Esophagus mucosa (tissue), 1 donor: ENCODE measurements at places on chromosomes 11 and 22.

DNA sequence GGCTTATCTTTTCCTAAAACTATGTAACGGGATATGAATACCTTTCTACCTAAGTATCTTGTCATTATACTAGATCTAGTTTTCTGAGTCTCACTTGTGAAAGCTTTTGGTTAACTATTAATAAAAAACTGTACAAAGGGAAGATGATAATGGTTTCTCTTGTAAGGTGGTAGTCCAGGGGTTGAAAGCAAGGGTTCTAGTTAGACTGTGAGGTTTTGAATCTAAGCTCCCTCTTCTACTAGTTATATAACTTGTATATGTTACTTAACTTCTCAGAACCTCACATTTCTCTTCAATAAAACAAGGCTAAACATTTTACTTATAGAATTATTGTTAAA, 54.3 kb downstream of the ARHGEF12 start:
- no peak for ATAC-seq

DNA sequence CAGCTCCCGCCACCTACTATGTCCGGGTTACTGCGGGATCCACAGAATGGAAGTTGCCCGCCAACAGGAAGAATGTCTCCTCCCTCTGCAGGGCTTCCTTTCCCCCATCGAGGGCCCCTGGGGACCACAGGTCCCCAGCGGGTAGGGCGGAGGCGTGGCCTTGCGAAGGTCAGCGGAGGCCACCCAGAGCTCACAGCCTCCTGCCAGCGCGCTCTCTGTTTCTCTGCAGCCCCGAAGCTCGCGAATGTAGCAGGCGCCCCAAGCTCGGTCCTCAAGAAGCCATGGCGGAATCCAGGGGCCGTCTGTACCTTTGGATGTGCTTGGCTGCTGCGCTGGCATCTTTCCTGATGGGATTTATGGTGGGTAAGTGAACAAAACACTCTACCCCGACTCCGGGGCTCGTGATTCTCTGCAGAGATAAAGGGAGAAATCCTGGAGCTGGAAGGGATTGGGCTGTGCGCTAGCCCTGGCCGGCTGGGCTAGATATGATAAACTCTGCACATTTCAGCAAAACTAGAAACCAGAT, at the start of gene NAALAD2:
TSS of gene NAALAD2 (plus strand) at position 186 of the 526 bp plus-strand sequence. CDS start at position 282, 96 bp downstream.
- peak; percentile 28 for ATAC-seq

DNA sequence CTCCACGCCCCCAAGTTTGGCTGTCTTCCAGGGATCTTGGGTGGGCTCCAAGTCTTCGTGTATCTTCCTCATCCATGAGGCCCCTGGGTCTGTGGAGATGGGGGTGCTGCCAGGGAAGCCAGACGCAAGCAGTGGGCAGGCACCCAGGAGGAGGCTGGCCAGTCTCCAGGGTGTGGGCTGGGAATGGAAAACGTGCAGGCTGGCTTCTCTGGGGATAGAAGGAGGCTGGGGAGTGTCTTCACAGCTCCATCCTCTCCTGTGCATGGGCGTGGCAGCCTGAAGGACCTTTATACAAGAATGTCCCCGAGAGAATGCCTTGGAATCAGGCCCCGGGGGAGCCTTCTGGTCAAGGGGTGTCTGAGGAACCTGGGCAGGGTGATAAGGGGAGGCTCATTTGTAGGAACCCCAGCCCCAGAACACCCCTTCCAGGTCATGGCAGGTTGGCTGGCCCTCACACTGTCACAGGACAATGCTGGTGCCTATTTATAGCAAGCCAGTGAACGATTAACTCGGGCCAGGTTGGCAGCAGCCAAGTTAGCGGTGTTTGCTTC, 14.0 kb downstream of the SGSM1 start:
- ATAC-seq: no peak

DNA sequence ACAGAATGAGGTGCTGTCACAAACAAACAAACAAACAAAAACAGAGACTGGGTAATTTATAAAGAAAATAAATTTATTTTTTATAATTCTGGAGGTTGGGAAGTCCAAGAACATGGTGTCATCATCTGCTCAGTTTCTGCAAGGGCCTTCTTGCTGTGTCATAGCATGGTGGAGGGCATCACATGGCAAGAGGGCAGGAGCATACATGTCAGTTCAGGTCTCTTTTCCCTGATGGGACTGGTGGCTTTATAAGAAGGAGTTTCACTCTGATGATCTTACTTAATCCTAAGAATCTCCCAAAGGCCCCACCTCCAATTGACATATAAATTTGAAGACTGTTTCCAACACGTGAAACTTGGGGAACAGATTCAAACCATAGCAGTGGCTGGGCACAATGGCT, 135.7 kb downstream of the NECTIN1 start:
- peak; percentile 77 for ATAC-seq

GRCh38 chr22:45852826-45853225, 124.1 kb downstream of the WNT7B start:
- no peak for ATAC-seq

GRCh38 chr22:25748140-25748539, 6.2 kb downstream of the MYO18B start:
- no peak for ATAC-seq

DNA sequence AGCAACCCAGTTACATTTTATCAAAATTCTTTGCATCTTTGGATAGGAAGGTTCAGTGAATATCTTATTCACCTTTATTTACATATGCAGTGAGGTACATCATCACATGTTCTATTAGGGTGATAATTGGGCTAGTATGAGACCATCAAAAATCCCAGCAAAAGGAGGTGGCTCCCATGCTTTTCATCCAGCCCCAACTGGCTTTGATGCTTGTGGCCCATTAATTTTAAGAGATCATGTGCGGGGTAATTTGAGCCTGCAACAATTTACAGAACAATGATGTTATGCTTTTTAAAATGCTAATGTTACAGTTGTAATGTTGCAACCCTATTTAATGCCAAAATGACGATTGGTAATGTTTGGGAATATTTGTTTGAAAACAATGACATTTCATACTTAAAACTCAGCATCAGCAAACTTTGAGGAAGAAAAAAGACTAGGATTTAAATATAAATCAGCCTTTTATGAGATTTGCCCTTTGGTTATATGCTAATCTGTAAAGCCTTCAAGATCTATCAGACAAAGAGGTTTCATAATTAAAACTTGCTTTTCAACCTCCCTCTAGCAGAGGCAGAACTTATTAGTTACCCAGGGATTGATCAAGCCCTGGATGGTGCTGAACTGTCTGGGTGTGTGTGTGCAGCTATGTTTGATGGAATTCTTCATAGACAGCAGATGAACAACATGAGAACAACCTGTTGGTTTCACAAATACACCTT, 183.5 kb upstream of the SORL1-AS1 start:
- peak; percentile 68 for ATAC-seq

DNA sequence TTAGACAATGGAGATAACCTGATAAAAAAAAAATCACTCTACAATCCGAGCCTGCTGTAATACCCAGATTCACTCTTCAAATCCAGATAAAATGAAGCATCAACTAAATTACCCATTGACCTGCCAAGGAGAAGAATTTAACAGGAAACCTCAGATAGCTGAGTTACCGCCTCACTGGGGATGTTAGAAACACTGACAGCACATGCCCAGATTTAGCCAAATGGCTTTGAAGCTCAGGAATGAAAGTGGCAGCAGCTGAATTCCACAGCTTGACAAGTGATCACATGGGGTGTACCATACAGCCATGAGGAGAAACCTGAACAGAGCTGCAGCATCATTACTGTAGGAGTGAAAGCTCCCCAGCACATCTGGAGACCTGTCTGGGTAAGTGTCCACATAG, 807.6 kb downstream of the DLG2 start:
- no peak for ATAC-seq

DNA sequence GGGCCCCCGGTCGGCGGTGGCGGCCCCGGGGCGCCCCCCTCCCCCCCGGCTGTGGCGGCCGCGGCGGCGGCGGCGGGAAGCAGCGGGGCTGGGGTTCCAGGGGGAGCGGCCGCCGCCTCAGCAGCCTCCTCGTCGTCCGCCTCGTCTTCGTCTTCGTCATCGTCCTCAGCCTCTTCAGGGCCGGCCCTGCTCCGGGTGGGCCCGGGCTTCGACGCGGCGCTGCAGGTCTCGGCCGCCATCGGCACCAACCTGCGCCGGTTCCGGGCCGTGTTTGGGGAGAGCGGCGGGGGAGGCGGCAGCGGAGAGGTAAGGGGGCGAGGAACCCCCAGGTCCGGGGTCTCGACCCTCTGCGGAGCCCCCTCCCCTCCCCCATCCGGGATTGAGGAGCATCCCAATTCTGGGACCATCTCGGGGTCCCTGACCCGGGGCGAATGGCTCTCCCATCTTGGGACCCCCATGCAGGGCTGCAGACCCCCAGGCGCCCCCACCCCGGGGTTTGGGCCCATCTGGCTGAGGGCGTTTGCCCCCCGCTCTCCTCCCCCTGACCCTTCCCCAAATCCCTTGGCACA, 431 bp downstream of the KMT2A start:
- ATAC-seq: peak; percentile 0

GRCh38 chr11:16040151-16040550, 316.2 kb downstream of the SOX6 start:
- ATAC-seq: no peak

DNA sequence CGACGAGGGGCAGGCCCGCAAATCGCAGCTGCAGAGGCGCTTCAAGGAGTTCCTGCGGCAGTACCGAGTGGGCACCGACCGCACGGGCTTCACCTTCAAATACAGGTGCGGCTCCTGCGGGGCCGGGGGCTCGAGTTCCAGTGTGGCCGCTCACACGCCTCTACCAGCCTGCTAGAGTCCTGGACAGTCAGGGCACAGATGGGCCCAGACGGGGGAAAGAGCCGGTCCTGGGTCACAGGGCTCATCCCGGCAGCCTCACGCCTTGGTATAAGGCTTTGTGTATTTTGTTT, 506 bp downstream of the MCM5 start:
- ATAC-seq: peak; percentile 12

GRCh38 chr11:44049832-44050231, 2.1 kb downstream of the ACCSL start:
- no peak for ATAC-seq

DNA sequence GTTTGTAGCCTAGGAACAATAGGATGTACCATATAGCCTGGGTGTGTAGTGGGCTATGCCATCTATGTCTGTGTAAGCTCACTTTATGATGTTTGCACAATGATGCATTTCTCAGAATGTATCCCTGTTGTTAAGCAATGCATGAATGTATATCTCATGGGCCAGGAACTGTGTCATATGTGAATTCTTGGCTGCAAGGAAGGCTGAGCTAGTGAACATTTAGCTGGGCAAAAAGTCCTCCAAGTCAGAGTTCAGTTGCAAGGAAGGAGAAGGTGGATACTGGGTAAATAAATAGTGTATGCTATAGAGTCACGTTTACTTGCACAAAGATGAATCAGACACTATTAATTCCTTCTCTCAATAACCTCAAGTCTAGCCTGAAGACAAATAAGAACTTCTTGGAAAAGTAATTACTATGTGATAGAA, 136.1 kb downstream of the EHF start:
- peak; percentile 94 for ATAC-seq

- ATAC-seq: no peak
Observed at GRCh38 chr11:66546966-66547661, 411 bp downstream of the ACTN3 start.

GRCh38 chr11:776561-777287, 563 bp downstream of the GATD1 start:
- peak; percentile 11 for ATAC-seq

DNA sequence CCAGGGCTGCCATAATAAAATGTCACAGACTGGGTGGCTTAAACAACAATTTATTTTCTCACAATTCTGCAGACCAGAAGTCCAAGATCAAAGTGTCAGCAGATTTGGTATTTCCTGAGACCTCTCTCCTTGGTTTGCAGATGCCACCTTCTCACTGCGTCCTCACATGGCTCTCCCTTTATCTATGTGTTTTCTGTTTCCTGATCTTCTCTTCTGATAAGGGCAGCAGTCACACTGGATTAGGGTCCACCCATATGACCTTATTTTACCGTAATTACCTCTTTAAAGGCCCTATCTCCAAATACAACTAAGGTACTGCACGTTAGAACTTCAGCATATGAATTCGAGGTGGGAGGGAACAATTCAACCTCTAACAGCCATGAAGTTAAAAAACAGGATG, 238.9 kb upstream of the API5 start:
- no peak for ATAC-seq

DNA sequence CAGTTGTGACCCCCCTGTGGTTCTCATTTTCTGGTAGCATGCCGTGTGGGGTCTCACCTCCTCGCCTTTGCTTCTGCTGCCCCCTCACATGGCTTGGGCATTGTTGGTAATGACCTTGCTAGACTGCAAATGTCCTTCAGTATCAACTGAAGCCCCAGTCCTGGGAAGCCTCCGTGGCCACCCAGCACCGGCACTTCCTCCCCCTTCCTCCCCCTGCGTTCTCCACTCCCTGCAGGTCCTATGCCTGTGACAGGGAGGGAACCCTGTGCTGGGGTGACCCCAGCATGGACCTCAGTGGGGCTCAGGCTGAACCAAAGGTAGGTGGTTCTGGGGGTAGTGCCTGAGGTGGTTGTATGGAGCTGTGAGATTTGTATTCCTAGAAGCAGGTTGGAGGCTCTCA, 5.9 kb downstream of the ST3GAL4 start:
- no peak for ATAC-seq

DNA sequence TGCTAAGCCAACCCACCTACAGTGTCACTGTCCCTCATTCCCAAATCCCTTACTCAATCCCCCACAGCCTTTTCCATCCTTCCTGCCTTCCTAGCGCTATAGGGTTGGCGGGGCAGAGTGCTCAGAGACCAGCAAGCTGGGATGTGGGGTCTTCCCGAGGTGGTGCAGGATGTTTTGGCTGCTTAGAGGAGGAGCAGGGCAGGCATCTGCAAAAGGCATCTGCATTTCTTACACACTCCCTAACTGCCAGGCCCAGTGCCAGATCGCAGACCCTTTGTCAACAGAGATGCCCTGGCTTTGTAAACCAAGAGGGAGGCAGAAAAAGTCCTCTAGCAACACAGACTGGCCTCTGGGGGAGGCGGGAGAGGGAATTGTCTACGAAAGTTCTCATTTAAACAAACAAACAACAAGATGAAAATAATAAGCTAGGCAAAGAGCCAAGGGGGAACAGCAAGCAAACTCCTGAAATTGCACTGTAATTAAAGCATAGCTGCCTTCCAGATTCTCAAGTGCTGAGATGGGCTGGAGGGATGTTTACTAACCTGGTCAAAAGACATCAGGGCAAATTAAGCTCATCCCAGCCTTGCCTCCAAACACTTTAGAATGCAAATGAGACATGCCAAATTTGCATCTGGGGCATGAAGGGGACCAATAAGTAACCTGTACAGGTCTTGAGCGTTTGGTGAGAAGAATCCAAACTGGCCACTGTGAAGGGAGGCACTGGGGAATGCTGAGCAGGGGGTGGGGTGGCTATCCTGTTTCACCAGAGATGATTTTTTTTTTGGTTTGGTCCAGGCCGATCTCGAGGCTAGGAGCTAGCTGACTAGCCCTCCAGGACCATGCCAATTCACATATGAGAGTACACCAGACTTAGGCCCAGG, 38.1 kb upstream of the ADA2 start:
- ATAC-seq: no peak

GRCh38 chr11:32331098-32331497, 104.2 kb downstream of the WT1 start:
- ATAC-seq: no peak

- ATAC-seq: no peak
Observed at GRCh38 chr11:112307616-112308015, 47.0 kb upstream of the PLET1 start.

GRCh38 chr11:117391181-117391580, 63.5 kb downstream of the CEP164 start:
- no peak for ATAC-seq
